ENCODE measurements at places on chromosomes 16 and 17.
A peak's percentile ranks its signal among the peaks of the same experiment; 100 is the strongest.

DNA sequence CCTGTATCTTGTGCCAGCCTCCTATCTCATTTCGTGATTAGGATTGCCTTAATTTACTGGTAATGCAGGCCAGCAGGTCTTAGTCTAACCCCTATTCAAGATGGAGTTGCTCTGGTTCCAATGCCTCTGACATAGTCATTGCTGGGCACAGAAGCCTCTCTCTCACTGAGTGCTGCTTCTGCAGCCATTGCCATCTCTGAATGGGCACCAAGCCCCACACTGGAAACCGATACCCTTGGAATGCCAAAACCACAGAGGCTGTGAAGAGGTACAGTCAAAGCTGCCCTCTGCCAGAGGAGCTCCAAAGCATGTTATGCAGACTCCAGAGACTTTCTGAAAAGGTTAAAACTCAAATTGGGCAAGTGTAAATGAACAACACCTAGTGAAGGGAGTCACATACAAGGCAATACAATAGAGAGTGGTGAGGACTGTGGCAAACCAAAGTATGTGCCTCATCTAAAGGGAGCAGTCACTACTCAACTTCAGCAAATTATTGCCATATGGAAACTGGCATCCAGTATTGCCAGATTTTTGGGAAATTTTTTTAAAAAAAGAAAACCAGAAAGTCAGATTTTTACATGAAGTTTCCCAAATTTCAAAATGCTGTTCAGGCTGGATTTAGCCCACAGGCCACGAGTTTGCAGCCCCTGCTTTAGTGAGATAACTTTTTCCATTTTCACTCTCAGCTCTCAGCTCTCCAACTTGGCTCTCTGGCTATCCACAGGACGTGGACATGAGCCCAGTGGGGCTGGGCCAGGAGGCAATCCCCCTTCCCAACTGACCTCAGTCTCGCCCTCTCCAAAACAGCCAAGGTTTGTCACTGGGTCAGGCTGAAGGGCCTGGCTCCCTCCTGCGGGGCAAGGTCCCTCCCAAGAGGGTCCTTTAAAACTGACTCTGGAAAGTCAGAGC is 2.1 kb upstream of the MMP2 start:
- DNase-seq: no peak

GRCh38 chr16:54334208-54334607 is 47.6 kb upstream of the IRX3 start:
- DNase-seq: no peak

DNA sequence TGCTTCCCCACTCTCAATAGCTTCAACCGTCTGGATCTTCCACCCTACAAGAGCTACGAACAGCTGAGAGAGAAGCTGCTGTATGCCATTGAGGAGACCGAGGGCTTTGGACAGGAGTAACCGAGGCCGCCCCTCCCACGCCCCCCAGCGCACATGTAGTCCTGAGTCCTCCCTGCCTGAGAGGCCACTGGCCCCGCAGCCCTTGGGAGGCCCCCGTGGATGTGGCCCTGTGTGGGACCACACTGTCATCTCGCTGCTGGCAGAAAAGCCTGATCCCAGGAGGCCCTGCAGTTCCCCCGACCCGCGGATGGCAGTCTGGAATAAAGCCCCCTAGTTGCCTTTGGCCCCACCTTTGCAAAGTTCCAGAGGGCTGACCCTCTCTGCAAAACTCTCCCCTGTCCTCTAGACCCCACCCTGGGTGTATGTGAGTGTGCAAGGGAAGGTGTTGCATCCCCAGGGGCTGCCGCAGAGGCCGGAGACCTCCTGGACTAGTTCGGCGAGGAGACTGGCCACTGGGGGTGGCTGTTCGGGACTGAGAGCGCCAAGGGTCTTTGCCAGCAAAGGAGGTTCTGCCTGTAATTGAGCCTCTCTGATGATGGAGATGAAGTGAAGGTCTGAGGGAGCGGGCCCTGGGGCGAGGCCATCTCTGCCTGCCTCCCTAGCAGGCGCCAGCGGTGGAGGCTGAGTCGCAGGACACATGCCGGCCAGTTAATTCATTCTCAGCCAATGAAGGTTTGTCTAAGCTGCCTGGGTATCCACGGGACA is 11.1 kb upstream of the CLEC18A start:
- no peak for DNase-seq

DNA sequence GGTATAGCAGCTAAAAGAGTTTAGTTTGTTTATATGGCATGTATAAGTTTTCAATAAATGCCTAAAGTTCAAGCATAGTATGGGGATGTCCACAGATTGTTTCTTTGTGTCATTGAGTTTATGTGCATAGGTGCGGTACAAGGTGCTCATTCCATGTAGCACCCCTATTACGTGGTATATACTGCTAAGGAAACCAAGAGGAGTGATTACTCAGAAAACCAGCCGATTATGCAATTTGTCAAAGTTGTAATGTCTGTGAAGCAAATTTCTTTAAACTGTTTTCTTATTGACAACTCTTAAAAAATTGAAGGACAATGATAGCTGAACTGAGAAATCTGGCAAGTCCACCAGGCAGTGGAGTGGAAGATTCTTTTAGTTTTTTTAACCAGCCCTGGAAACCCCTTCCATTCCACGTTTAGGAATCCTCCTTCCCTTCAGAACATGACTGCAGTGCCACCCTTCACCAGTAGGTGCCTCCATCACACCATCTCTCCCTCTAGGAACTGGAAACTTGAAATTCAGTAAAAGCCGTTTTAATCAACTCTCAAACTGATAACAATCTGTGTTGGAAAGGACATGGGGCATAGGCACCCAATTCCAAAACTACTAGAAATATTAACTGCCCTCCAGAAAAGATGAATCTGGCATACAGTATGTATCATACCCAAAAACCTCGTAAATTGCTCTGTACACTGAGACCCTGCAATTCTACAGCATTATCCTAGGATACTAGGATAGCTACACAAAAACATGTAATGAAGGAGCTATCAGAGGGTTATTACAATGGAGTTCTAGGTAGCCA is 43.5 kb downstream of the REXO5 start:
- no peak for DNase-seq

DNA sequence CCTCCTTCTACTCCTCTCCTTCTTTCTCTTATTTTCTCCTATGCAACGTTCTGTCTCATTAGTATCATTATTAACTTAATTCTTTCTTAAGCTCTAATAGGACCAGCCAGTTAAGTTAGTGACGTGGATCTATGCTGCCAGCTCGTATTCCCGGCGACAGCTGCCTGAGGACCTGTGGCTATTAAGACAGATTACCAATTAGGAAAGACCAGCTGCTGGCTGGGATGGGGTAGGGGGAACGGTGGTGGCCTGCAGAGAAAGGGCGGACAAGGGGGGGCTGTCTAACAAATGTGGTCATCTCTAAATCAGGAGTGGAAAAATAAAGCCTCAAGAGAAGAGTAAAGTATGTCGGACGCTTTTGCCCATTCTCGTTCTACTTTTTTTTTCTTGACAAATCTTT is 770 bp upstream of the MYH3 start:
- DNase-seq: no peak

GRCh38 chr17:50177983-50178834 is 12.4 kb downstream of the SGCA start:
- DNase-seq: no peak

GRCh38 chr16:24409045-24409444 is 130.3 kb upstream of the RBBP6 start:
- no peak for DNase-seq

DNA sequence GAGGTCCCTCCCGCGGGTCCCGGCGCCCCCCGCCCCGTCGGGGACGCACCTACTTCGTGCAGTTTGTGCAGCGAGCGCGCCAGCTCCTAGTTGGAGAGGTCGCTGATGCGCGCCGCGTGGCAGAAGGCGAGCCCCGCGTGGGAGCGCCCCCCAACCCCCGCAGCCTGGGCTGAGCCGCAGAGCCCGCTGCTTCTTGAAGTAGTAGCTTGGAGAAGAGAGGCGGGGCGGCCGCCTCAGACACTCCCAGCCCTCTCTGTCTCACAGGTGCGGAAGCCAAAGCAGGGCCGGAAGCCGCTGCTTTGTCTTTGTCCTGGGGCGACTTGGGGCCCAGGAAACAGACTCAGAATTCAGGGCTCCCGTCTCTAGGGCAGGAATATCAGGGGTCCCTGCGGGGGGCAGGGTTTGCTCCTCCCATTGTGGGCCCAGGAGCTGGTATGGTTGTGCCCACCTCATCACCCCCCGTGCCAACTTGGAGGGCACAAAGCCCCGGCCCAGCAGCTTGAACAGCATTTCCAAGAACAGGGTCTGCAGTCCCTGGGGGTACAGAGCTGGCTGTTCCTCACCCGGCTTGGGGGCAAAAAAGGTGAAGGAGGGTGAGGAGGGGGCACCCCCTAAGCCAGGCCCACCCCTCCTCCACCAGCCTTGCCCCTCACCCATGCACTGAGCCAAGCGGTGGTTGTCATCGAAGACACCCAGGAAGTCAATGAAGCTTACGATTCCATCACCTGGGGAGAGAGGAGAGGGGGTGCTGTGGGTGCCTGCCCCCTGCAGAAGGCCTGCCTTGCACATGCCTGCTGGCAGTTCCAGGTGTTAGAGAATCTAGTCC is 13.5 kb downstream of the SPATA32 start:
- peak; percentile 40 for DNase-seq

DNA sequence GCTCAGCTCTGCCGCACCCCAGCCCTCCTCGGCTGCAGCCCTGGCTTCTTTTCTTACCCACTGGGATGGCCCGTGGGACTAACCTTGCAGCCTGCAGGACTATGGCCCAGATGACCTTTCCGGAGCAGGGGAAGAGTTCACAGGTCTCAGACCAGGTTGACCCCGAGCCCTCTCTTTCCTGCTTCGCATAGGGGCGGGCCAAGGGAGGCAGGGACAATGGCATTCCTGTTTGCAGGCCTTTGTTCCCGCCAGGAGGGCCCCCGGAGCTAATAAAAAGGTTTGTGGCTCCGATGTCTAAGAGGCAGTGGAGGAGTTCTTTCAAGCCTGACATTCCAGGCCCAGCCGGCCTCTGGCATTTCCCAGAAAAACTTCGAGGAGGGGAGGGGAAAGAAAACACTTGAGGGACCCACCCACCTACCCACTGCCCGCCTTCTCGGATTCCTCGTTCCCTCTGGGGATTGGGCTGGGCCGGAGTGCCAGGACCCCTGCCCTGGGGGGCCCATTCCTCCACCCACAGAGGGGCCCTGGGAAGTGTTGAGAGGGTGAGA is 5.8 kb upstream of the SOCS3 start:
- no peak for DNase-seq

DNA sequence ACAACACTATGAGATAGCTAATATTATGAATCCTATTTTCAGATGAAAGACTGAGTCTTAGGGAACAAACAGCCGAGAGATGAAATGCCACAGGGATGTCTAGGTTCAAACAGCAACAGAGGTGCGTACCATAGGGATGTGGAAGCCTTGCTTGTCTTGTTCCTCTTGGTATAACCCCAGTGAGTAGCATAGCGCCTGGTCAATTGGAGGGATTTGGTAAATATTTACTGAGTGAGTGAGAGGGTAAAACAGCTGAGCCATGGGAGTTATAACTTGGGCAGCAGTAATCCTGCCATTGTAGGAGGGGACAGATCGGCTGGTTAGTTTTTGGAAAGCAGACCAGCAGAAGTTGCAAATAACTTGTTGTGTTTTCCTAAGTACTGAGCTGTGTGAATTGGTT is 80.2 kb downstream of the WWOX start:
- no peak for DNase-seq

- DNase-seq: no peak
Measured at GRCh38 chr17:45640141-45640850, 143.8 kb upstream of the CRHR1 start.

- no peak for DNase-seq
Measured at GRCh38 chr16:74758801-74759200, 15.8 kb downstream of the FA2H start.

DNA sequence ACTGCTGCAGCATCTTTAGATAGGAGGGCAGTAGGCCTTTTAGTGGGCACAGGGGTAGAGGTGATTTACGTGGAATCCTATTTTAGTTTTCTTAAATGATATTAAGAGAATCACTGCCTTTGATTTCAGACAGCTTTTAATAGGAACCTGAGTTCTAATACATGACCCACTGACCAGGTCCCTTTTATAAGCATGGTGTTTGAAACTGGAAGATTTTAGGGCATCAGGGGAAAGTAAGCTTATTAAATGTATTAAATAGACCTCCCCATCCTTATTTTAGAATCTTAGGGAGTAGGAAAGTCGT is 2.0 kb downstream of the MSL1 start:
- no peak for DNase-seq

GRCh38 chr17:5672141-5672540 is 87.8 kb upstream of the NLRP1 start:
- no peak for DNase-seq

GRCh38 chr17:80789356-80789902 is 202.2 kb upstream of the CHMP6 start:
- DNase-seq: peak; percentile 18

GRCh38 chr17:4098521-4099209 is 44.2 kb downstream of the ZZEF1 start:
- DNase-seq: no peak

DNA sequence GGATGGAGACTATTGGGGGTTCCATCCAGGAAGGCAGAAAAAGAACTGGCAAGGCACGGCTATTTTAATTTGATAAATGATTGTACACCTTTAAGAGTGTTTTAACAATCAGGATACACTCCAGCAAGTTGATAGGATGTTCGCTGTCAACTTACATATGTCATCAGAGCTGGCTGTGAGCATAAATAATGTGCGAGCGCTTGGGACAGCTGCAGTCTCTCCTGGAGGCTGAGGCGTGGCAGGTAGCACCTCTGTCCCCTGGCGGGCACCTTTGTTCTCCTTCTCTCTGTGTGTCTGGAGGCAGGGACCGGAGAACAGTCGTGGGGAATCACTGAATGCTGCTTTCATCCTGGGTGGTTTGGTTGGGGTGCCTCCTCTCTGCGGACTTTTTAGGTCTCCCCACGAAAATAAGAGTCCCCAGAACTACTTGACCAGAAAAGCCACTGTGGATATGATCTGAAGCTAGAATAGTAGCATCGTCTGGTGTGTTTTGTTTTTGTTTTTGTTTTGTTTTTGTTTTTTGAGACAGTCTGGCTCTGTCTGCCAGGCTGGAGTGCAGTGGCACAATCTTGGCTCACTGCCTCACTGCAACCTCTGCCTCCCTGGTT is 9.4 kb downstream of the BAHCC1 start:
- DNase-seq: no peak

GRCh38 chr16:78871241-78871640 is 729.3 kb downstream of the MAF start:
- DNase-seq: no peak

GRCh38 chr16:11367483-11367906 is 22.2 kb downstream of the RMI2 start:
- no peak for DNase-seq

GRCh38 chr17:42518046-42518754 is 17.8 kb upstream of the NAGLU start:
- no peak for DNase-seq

GRCh38 chr16:31718998-31719397 is 154.6 kb upstream of the ZNF267 start:
- no peak for DNase-seq

- DNase-seq: no peak
Measured at GRCh38 chr16:85750827-85751697, at the start of gene C16orf74. C16orf74 (minus strand) TSS chr16:85751096; CDS start chr16:85735217, 15,879 bp downstream.

GRCh38 chr17:53619025-53619424 is 203.7 kb upstream of the KIF2B start:
- DNase-seq: no peak

All from NCI-H1436 treated with DMSO at 0.1 percent for 48 hours (cell line).